ENCODE measurements at places on chromosomes 1 and 21. TPM values are rescaled to one million over a fixed set of nuclear protein-coding genes. Genes with fewer than 3 reads are reported as not detected.
A peak's percentile ranks its signal among the peaks of the same experiment; 100 is the strongest.

SYT14 gene
- not detected for total RNA-seq

- H3K4me1 ChIP-seq = peaks cover 3% of the 10 kb centered on the region
- H3K4me3 ChIP-seq = no peak overlapping the region
- DNase-seq = no peak
- H3K27ac ChIP-seq = no peak overlapping the region
These were observed 110.3 kb upstream of the TSPAN2 start for GRCh38 chr1:115199416-115200132.

DNA sequence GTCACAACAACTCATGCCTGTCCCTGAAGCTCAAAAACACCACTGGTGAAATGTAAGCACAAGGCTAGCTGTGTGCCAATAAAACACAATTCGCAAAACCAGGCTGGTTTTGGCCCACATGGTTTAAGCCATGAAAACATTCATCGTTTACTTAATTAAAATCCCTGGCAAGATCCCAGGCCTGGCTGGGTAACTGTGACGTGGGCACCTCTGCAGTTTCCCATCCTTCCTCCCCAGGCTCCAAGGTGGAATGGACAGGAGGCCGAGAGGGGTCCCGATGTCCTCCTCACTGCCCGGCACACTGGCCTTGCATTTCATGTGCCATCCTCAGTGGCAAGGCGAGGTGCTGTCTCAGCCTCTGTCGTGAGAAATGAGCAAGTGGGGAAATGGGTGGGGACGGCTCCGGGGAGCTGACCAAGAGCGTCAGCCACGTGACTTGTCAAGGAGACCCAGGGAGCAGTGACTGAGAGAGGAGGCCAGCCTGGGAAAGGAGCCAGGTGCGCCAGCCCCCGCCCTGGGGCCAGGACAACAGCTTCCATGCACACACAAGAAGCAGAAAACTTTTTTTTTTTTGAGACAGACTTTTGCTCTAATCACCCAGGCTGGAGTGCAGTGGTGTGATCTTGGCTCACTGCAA lies 153.1 kb upstream of the RAB4A start:
- H3K4me1 ChIP-seq = peaks cover 4% of the 10 kb centered on the region
- no peak overlapping the region for H3K4me3 ChIP-seq
- H3K27me3 ChIP-seq = no peaks in the 10 kb centered on the region

DNA sequence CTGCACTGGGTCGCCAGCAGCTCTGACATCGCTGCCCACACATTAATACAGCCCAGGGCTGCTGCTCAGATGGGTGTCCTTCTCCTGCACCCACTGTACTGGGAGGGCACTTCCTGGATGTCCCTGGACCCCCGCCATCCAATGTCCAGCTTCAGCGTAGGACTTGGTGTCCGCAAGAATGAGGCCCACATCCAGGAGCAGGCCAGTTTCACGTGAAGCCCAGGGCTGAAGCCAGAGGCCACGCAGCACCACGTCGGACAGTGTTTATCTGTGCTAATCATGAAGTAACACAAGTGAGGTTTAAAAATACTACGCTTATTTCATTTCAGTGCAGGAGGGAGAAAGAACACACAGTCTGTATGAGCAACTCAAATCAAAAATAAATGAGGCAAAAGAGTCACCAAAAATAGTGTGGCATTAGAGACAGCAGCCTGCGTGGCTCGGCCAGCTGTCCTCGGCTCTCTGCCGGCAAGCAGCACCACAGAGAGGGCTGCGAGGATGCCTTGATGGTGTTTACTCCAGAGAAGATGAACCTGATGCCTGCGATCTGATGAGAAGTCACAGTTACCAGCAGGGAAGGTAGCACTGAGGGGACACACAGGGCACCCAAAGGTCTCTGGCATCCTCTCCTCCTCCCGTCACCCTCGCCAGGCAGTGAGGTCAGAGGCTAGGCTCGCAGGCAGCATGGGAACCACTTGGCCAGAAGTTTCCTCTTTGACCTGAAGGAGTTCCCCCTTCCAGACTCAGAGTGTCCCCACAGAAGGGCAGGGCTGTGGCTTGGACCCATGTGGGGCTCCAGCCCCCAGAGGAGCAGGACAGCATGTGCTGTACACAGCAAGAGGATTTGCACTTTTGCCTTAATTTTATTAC lies 22.1 kb upstream of the NPHP4 start:
- peak; percentile 67 for DNase-seq
- no peaks in the 10 kb centered on the region for H3K36me3 ChIP-seq
- H3K27me3 ChIP-seq = no peaks in the 10 kb centered on the region
- no peak overlapping the region for H3K27ac ChIP-seq
- H3K4me1 ChIP-seq = no peaks in the 10 kb centered on the region

GRCh38 chr1:197808880-197809279 lies 33.6 kb upstream of the DENND1B start:
- no peak overlapping the region for H3K4me3 ChIP-seq

- H3K27ac ChIP-seq = no peak overlapping the region
- H3K4me1 ChIP-seq = no peaks in the 10 kb centered on the region
- DNase-seq = no peak
- no peaks in the 10 kb centered on the region for H3K36me3 ChIP-seq
These were observed 278.7 kb downstream of the HHAT start for GRCh38 chr1:210607361-210607760.

- no peak overlapping the region for H3K4me3 ChIP-seq
- H3K36me3 ChIP-seq = no peaks in the 10 kb centered on the region
- no peaks in the 10 kb centered on the region for H3K27me3 ChIP-seq
- H3K4me1 ChIP-seq = no peaks in the 10 kb centered on the region
These were observed 35.2 kb downstream of the POFUT2 start for GRCh38 chr21:45252448-45252925.

Data from aorta (tissue), 5 donors.